GDM1 (cell line): ENCODE measurements at places on chromosomes 6 and 20.

- DNase-seq: no peak
Observed at GRCh38 chr6:157402996-157403685, 22.2 kb downstream of the ZDHHC14 start.

GRCh38 chr20:32521780-32522525 is 63.2 kb downstream of the NOL4L start:
- DNase-seq: peak; percentile 48

- no peak for DNase-seq
Observed at GRCh38 chr6:160996131-160996601, 4.6 kb downstream of the MAP3K4 start.

DNA sequence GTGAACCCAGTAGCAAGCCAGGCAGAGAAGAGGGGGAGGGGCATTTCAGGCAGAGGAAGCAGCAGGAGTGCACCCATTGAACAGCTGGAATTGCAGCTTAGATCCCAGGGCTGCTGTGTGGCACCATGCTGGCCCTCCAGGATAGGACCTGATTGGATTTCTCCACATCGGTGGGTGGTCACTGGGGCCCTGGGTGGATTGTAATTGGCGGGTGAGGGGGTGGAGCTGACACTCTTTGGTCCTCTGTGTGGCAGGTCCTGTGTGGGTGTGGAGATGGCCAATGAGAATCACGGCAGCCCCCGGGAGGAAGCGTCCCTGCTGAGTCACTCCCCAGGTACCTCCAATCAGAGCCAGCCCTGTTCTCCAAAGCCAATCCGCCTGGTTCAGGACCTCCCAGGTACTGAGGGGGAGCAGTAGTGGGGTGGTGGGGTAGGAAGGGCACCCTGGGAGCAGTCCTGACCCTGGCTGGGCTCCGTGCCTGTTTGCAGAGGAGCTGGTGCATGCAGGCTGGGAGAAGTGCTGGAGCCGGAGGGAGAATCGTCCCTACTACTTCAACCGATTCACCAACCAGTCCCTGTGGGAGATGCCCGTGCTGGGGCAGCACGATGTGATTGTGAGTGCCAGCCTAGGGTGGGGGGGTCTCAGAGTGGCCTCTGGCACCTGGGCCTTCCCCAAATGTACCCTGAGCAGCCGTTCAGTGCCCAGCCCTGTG is 4.4 kb downstream of the PCIF1 start:
- no peak for DNase-seq

DNA sequence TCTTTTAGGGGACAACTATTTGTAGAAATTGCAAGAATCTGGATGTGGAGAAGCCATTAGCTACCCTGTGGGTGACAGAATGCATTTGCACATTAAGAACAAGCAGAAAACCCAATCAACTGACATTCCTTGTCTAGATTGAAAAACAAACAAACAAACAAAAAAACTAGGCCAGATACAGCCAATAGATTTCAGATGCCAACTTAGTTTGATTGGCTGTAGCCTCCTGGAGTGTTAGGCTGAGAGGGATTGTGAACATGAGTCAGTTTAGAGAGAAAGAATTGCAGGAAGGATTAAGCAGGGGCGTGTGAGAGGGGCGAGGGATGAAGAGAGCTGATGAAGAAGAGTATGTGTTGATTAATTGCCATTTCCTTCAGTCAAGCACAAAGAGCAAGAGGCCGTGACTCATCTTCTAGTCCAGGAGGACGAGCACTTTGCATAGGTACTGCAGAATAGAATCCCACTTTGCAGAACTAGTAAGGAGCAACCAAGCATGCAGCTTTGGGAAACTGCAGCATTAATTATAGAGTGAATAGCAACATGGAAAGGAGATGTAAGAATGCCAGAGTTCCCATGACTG is 188.0 kb upstream of the RAB32 start:
- DNase-seq: no peak

GRCh38 chr6:119676961-119677360 is 327.4 kb upstream of the MAN1A1 start:
- DNase-seq: no peak

DNA sequence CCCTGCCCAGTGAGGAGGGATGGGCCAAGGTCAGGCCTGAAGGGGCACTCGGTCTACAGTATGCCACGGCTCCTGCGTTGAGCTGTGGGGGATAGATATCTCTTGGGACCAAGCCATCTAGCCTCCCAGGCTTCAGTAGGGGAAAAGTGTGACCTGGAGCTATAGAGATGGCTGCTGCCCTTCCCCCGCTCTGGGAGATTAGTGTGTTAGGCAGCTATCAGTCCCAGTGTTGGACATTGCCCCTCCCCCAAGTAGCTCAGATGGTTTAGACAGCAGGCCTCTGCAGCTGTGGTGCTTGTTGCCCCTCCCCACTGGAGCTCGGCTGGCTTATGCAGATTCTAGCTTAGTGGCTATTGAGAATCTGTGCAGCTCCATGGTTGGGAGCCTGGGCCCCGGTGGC is 56.8 kb downstream of the KHDRBS2 start:
- DNase-seq: no peak

GRCh38 chr6:125098253-125098652 is 55.3 kb upstream of the TPD52L1 start:
- DNase-seq: no peak
